ENCODE measurements at places on chromosomes 7 and 10.

GRCh38 chr7:21317966-21318915, 109.6 kb upstream of the SP4 start:
- peak; percentile 99 for DNase-seq

DNA sequence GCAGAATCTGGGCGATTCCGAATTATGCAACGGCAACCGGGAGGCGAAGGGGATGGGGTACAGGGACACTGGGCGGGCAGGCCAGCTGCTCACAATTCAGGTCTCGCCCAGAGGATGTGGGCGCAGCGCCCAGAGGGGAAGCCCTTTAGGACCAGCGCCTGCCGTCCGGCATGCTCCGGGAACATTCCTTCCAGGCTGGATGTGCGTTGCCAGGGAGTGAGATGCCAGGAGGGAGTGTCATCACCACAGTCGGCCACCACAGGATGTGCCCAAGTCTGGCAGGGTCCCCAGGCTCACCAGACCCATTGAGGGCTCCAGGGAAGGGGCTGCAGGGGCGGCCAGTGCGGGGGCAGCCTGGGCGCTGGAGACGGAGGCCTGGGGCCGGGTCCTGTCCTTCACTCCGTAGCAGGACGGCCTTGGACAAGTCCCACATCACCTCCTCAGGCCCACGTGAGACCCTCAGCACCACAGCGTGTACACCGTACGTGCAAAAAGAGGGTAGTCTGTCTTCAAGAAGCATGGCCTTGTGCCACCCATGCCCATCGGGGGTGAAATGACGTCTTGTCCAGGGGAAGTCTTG, 63.9 kb downstream of the FOXL3 start:
- no peak for DNase-seq

- DNase-seq, result no peak
Measured at GRCh38 chr10:52322936-52323335, 8.9 kb downstream of the DKK1 start.

DNA sequence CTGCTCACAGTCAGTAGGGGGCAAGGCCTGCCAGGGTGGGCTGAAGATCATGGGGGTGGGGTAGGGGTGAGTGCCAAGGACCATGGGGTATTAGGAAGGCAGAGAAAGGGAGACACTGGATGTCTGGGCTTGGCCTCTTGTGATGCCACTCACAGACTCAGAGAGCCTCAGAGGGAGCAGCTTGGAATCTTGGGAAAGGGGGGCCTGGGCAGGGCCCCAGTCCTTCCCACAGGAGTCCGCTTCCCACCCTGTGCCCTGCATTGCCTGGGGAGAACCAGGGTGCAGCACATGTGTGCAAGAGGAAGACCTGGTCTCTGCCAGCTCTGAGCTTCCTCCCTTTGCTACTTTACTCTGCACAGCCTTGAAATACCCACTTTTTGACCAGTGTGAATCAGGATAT, 4.3 kb downstream of the ADCY1 start:
- no peak for DNase-seq

DNA sequence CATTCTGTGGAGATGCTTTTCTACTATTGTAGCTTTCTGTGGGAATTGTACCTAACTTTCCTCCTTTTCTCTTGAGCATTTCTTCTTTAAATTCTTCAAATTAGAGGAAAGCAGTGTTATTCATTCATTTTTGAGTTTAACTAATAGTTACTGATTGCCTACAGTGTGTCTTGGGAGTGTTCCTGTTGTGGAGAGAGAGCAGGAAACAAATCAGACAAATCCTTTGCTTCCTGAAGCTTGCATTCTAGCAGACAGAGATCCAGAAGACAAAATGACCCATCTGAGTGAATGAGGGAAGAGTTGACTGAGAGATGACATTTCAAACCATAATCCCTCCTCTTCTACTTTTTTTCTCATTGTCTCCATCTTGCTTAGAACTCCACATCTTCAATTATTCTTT, 170.4 kb downstream of the SUGCT start:
- no peak for DNase-seq

DNA sequence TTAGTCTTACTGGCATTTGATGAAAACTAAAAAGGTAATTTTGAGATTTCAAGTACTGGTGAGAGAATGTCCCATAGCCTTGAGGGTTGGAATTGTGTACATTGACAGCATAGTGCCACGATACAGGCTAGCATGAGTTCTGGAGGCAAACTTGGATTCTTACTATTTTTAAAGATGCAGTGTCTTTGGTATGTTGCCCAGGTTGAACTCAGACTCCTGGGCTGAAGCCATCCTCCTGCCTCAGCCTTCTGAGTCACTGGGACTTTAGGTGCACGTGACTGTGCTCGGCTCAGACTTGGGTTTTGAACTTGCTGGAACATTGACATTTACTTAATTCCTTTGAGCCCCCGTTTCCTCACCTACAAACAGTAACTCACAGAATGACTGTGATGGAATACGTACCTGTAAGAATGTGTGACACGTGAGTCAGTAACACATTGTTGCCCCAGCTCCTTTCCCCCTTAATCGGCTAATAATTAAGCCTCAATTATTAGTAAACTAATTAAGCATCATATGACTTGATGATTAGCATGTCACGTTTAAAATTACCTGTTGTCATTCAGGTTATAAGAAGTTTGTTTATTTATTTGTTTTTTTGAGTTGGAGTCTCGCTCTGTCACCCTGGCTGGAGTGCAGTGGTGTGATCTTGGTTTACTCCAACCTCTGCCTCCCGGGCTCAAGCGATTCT, 10.6 kb downstream of the DNAJB6 start:
- DNase-seq, result no peak

- no peak for DNase-seq
Measured at GRCh38 chr10:71766717-71767419, 6.5 kb downstream of the VSIR start.

- DNase-seq, result no peak
Measured at GRCh38 chr7:20562461-20562860, 53.0 kb upstream of the ABCB5 start.

GRCh38 chr10:77869626-77870420, 56.7 kb downstream of the DLG5 start:
- no peak for DNase-seq

- no peak for DNase-seq
Measured at GRCh38 chr7:43847496-43847895, 21.8 kb downstream of the MRPS24 start.

DNA sequence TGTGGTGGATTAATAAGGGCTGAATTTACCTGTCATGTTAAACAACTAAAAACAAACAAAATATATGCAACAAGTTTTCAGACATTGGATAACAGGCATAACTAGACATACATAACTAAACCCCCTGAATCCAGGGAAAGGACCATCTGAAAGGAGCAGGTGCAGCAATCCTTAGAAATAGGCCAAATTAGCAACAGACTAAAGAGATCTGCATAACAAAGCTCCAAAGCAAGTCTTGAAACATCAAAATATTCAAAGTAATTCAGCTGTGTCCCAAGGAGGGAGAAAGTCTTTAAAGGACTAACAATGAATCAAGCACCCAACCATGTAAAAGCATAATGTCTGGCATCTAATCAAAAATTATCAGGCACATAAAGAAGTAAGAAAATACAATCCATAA, 475.1 kb downstream of the GRID1 start:
- DNase-seq, result no peak

GRCh38 chr10:24249829-24250415, 41.0 kb downstream of the KIAA1217 start:
- DNase-seq, result no peak

DNA sequence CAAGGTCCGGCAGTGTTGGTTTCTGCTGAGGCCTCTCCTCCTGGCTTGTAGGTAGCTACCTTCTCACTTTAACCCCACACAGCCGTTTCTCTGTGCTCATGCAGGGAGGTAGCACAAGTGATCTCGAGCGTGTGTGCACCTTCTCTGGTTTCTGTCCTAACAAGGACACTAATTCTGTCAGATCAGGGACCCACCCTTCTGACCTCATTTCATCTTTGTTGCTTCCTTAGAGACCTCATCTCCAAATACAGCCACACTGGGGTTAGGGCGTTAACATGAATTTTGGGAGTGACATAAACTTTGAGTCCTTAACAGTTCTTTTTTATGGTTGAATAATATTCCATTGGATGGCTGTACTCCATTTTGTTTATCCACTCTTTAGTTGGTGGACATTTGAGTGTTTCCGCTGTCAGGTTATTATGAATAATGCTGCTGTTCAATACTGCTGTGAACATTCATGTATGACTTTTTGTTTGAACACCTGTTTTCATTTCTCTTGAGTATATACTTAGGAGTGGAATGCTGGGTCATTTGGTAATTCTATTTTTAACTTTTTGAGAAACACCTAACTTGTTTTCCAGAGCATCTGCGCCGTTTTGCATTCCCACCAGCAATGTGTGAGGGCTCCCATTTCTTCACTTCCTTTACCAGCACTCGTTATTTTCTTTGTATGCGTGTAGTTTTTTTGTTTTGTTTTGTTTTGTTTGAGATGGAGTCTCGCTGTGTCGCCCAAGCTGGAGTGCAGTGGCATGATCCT, 57.5 kb downstream of the LCOR start:
- no peak for DNase-seq

- no peak for DNase-seq
Measured at GRCh38 chr10:43793704-43794103, 145.0 kb upstream of the ZNF32 start.

- DNase-seq, result no peak
Measured at GRCh38 chr10:130463876-130464364, 327.7 kb downstream of the GLRX3 start.

DNA sequence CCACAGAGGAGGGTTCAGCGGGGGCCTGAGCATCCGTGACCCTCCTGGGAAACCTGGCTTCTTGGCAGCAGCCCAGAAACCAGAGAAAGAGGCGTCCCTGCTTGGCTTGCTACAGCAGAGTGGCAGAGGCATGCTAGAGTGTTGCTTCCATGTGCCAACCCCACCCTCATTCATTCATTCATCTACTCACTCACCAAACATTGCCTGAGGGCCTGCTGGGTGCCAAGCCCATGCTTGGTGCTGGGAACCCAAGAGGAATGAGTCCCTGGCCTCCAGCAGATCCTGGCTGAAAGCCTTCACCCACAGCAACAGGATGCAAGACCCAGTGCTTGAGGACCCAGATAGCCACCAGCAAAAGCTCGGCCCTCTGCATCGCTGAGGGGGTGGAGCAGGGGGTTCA, 129.0 kb downstream of the CDH23 start:
- DNase-seq, result no peak

DNA sequence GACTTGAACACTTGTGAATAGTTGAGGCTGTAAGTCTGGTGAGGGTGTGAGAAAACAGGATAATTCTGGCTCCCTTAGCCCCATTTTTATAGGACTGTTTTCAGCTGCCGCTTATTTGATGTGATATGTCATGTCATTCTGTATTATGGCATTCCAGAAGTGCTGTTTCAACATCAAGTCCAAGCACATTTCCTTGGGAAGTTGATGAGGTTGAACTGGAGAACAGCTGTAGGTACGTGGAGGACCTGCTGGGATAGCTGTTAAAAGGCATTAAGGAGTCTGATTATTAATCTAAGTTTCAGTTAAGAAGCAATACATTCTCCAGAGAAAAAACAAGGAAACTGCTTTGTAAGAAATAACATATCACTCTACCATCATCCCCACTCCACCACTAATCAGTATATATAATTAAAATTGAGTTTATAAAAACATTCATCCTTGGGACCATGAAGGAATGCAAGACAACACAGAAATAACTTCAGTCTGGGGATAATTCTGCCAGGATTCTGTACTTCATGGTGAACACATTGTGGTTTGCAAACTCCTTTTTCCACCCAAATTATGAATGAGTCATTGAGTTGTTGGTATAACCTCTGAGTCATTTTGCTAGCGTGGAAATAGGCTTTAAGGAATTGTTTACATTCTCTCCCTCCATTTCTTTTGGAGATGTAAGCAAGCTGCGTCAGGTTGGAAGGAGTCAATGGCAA, 39.9 kb upstream of the TMEM229A start:
- DNase-seq, result no peak

DNA sequence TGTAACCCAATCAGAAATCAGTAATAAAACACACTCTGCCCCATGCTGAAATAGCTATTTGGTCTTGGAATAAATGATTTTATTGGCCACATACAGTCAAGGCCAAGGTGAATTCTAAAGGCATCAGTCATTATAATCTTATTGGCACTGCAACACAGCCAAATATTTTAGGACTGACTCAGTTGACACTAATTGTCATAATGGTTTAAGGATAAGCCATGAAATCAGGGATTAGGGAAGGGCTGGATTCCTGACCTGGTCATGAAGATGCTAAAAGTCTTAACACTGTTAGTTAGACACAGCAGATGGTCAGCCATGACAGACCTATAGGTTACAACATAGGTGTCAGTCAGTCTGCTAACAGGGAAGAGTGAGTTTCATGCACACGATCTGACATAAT, 330.3 kb upstream of the NPSR1 start:
- no peak for DNase-seq

- no peak for DNase-seq
Measured at GRCh38 chr7:100215895-100216294, 3.9 kb upstream of the PVRIG start.

GRCh38 chr7:28587211-28587610, 174.9 kb downstream of the CREB5 start:
- DNase-seq, result no peak

DNA sequence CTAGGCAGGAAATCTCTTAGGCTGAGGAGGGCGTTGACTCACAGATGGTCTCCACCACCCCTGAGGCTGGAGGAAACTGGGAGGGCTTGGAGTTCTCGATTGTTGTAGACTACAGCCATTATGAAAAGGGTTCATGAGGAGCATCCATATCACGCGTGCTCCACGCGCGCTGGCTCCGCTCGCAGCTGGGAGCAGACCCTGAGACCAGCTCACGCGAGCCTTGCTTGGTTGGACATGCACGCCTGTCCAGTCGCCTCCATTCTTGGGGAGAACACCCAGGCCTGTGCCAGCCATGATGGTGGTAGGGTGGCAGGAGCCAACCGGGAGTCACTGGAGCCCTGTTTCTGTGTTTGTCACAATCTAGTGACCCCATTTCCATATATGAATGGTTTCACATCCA, 139.1 kb downstream of the TCERG1L start:
- no peak for DNase-seq

- no peak for DNase-seq
Measured at GRCh38 chr7:90693939-90694338, 97.8 kb downstream of the CDK14 start.

GRCh38 chr7:78134256-78134655, 335.7 kb downstream of the PHTF2 start:
- DNase-seq, result peak; percentile 49
